ENCODE measurements at places on chromosomes 3 and 15.
A peak's percentile ranks its signal among the peaks of the same experiment; 100 is the strongest.

DNA sequence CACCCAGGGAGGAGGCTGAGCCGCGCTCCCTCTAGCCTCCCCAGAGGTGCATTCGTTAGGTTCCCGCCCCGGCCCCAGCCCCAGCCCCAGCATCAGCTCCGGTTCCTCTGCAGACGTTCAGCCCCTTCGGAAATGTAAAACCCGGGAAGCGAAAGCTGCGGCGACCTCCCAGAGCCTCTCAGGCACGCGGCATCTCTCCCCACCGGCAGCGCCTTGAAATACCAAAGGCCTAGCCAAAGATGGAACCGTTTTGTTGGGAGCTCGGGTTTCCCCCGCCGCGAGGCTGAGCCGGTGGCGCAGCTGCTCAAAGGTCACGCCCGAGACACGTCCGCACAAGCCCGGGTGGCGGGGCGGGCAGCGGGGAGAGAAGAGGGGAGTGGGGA is 77.8 kb upstream of the HES1 start:
- DNase-seq, result no peak

DNA sequence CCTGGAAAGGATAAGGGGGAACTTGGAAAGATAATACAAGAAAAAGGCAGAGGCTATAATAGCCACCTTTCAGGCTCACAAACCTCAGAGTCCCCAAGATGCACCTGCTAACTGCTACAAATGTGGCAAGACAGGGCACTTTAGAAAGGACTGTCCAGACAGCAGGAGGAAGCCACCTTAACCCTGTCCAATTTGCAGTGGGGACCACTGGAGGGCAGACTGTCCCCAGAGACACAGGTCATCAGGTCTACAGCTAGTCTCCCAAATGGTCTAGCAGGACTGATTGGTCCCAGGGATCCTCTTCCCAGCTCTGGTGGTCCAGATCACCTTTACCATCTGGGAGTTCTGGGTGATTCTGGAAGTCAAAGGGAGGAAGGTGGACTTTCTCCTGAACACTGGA is 882.5 kb upstream of the GBE1 start:
- no peak for DNase-seq

DNA sequence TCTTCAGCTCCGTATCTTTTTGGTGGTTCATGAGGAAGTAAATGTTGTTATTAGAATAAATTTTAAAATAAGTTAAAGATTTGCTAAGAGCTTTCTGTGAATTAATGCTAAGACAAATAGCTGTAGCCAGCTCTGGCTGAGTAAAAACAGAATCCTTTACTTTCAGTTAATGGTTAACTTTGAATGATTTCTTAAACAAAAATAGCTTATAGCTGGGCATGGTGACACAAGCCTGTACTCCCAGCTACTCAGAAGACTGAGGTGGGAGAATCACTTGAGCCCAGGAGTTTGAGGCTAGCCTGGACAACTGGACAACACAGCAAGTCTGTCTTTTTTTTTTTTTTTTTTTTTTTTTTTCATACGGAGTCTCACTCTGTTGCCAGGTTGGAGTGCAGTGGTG is 25.0 kb downstream of the TCAIM start:
- no peak for DNase-seq

- no peak for DNase-seq
These were observed 7.5 kb downstream of the UNC45A start for GRCh38 chr15:90942354-90943120.

- no peak for DNase-seq
These were observed 19.1 kb downstream of the ST6GAL1 start for GRCh38 chr3:186949281-186949982.

- no peak for DNase-seq
These were observed 26.8 kb downstream of the MEGF11 start for GRCh38 chr15:66226736-66227135.

GRCh38 chr3:122077293-122078234 is 22.4 kb downstream of the CD86 start:
- DNase-seq, result no peak

GRCh38 chr15:70098461-70099166 is 897 bp upstream of the TLE3 start:
- DNase-seq, result peak; percentile 33

DNA sequence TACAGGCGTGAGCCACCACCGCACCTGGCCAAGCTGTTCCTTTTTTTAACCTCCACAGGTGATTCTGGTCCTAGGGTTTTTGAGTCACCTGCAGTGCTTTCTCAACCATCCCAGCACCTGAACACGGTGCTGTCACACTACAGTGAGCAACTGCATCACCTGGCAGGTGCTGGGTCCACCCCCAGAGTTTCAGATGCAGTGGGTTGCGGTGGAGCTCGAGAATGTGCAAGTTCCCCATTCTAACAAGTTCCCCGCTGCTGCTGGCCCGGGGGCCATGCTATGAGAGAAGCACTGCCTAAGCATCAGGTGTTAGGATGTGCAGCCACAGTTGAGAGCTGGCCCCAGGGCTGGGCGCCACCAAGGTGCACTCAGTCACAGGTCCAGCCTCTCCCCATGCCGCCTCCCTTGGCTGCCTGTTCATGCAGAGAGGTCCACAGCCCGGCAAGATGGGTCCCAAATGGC is 18.0 kb downstream of the ISG20 start:
- no peak for DNase-seq

GRCh38 chr3:38152609-38153008 is 12.7 kb upstream of the OXSR1 start:
- DNase-seq, result no peak

GRCh38 chr3:75262661-75263060 is 401.5 kb upstream of the FRG2C start:
- DNase-seq, result no peak

GRCh38 chr15:49721621-49722020 is 100.8 kb downstream of the DTWD1 start:
- no peak for DNase-seq

- no peak for DNase-seq
These were observed 59.0 kb upstream of the SMAD3 start for GRCh38 chr15:67006083-67007065.

- DNase-seq, result no peak
These were observed 142.8 kb upstream of the ATP2B2 start for GRCh38 chr3:10648181-10648580.

DNA sequence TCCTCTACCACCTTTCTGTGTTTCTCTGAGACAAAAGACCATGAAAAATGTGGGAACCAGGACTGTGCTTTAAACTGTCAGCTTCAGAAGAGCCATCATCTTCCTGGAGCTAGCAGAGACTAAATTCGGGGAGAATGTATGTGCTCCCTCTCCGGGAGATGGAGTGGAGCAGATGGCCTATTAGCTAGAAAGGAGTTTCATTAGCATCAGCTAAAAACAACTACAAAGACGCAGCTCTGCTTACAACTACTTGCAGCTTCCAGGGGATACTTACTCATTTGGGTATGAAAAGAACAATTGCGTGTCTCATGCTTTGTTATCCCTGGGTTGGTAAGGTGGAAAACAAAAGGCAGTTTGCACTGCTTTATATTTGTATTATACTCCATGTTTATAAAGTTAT is 159.6 kb downstream of the MFSD1 start:
- no peak for DNase-seq

DNA sequence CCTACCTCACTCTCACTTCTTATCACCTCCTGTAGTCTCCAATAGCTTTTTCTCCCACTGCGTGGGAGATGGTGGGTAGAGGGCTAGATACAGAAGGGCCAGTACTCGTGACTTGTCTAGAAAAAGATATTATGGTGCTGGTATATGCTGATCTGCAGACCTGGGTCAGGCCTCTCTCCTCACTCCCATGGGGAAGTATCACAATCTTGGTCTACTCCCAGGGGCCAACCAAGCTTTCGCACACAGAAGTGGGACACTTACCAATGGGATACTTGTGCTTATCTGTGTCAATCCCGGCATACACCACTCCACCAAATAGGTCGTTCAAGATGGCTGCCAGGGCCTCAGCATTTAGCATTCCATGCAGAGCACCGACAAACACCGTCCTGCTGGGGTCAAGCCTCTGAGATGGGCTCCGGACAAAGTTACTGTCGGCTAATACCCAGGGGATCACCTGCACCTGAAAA is 9.0 kb upstream of the RPS17 start:
- no peak for DNase-seq

DNA sequence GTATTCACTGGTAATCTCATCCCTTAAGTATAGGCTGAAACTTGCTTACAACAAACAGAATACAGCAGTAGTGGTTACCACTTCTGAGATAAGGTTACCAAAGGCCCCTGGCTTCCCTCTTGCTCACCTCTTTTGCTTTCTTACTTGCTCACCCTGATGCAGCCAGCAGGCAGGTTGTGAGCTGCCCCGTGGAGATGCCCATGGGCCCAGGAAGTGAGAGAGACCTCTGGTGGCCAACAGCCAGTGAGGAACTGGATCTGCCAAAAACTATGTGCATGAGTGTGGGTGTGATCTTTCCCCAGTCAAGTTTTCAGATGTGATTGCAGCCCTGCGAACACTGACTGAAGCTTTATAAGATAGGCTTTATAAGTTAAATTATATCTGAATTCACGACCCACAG is 48.7 kb downstream of the NMNAT3 start:
- DNase-seq, result no peak

GRCh38 chr3:185851046-185851445 is 26.2 kb upstream of the IGF2BP2 start:
- DNase-seq, result no peak

- no peak for DNase-seq
These were observed 173.0 kb downstream of the STT3B start for GRCh38 chr3:31705736-31706135.

DNA sequence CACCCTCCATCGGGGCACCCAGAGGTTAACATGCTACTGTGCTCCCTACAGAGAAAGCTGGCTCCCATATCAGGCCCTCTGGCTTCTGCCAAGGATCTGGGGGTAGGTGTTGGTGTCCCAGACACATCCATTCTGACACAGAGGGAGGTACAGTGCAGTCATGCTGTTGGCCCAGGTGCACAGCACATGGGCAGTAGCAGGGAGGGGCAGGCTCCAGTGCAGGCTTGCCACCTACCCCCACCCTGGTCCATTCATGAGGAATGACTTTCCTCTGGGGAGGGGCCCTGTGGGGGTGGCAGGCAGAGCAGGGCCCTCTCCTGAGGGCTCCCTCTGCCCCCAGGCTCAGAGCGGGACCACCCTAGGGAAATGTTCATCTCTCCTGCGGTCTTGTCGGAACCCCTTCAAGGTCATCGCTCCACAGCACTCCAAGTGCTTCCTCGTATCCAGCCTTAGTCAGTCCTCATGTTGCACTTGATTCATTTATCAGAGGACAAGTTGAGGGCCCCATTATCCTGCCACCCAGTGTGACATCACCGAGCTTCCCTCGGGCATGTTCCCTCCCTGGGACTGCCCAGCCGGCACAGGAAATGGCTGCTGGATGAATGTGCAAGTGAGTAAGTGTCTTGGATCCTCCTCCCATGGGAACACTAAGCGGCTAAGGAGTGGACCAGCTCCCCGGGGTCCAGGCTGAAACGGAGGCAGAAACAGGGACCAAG is 10.0 kb downstream of the DUSP7 start:
- DNase-seq, result no peak

DNA sequence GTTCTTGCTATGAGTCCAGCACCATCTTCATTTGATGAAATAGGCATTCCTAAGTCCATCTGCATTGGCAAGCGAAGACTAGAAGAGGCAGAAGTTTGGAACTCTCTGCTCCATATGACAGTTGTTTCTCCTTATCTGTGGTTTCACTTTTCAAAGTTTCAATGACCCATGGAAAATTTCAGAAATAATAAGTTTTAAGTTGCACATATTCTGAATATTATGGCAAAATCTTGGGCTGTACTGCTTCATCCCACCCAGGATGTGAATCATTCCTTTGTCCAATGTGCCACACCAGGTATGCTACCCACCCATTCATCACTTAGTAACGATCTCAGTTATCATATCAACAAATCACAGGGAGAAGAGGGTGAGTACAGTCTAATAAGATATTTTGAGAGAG is 647.9 kb downstream of the GRM7 start:
- no peak for DNase-seq

GRCh38 chr3:32290619-32291018 is 52.1 kb downstream of the CMTM8 start:
- no peak for DNase-seq

DNA sequence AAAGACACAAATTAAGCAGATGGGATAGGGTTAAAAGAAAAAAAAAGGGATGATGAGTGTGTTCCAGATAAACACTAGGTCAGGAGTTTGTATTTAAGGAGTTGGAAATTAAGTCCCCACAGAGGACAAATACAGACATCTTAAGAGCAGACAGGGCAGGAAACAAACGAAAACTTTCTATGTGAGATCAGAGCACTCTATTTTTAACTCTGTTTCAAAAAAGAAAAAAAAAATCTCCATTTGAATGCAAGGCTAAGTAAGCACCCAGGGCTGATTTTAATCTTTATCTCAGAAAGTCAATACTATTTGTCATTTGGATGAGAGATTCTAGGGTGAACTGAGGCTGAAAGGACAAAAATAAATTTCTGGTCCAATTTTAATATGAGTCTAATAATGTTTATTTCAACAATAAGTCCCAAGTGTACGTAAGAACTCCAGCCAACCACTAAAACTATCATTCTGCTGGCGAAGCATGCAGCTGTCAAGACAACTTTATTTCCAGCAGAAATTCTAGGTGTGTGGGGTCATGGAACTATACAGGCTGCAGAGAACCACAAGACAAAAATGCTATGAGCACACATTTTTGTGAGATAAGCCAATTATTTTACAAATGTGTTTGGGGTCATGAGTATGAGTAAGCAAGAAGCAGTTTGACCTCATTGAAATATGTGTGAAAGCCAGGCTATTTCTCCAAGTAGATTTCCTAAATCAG is 186.1 kb downstream of the FMN1 start:
- no peak for DNase-seq

- DNase-seq, result no peak
These were observed 50.0 kb downstream of the CYP19A1 start for GRCh38 chr15:51288143-51289065.

- DNase-seq, result no peak
These were observed 10.1 kb upstream of the DCP1A start for GRCh38 chr3:53357458-53357857.

DNA sequence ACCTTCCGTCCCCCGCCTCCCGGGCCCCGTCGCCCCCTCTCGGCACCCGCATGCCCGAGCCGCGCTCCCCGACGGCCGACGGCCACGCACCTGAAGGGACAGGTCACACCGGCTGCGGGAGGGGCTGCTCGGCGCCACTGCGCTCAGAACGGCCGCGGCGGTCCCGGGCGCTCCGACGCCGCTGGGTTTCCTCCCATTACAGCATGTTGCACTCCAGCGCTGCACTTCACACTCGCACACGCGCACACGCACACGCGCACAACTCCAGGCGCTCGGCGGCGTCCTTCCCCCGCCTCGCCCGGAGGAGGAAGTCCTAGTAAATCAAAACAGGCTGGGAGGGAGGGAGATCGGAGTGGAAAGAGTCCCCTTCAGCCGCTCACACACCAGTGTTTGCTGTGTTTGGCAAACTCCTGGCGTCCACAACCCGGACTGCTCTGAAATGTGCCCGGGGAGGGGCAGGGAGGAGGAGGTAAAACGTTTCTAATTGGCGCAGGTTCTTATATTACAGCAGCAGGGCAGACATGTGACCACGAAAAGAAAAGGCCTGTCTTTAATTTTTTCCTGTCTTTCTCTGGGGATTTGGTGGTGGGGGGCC is 76.7 kb upstream of the VGLL4 start:
- DNase-seq, result peak; percentile 34

- DNase-seq, result no peak
These were observed 173.2 kb downstream of the KCNAB1 start for GRCh38 chr3:156293566-156293965.

- DNase-seq, result no peak
These were observed 31.9 kb downstream of the RASGRP1 start for GRCh38 chr15:38532728-38533127.

- DNase-seq, result no peak
These were observed 23.4 kb downstream of the NCEH1 start for GRCh38 chr3:172687501-172687900.

- no peak for DNase-seq
These were observed 12.5 kb upstream of the TCAIM start for GRCh38 chr3:44326019-44326418.

GRCh38 chr15:33766389-33766788 is 201.9 kb upstream of the CHRM5 start:
- DNase-seq, result no peak

Data from activated CD4-positive, alpha-beta T cell treated with anti-CD3 and anti-CD28 coated beads for 1 hour (primary cell).